GM04504 (cell line): ENCODE measurements at places on chromosomes 1 and 21.

- DNase-seq: no peak
These were observed 64.0 kb downstream of the DHRS3 start for GRCh38 chr1:12553963-12554362.

DNA sequence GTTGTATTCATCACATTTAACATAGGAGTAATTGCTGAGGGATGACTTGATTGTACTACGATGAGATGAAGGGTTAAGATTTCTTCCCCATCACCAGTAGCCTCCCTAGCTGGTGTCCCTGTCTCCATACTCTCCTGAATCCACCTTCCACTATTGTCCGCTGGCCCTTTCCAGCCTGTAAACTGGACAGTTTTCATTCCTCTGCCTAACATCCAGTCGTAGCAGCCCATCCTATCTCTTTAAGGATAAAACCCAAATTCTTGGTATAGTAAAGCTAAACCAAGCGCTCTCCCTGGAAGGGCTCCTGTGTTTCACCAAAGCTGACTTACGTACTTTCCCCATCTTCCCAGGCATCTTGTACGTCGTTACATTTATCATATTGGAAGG, 670 bp downstream of the COX20 start:
- no peak for DNase-seq

- DNase-seq: no peak
These were observed 448.3 kb upstream of the NFIA start for GRCh38 chr1:60634106-60634505.

DNA sequence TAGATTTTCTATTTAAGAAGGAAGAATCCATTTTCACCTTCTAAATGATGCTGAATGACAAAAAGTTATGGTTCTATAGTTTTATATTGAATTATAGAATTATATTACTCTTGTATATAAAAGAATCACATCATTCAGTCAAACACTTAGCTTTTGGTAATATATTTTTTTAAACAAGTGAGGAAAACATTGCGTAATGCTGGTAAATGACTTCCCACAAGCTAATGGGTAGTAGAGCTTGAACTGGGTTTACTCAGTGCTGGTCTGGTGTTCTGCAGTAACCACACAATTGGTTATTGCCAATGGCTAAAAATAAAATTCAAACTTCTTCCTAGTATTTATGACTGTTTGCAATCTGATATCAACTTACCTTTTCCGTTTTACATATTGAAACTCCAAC, 10.6 kb upstream of the GIPC2 start:
- no peak for DNase-seq

GRCh38 chr1:71762514-71763255, 519.7 kb downstream of the NEGR1 start:
- DNase-seq: no peak

- peak; percentile 24 for DNase-seq
These were observed 358.8 kb downstream of the DPYD start for GRCh38 chr1:97562081-97562480.

- peak; percentile 89 for DNase-seq
These were observed 116.3 kb downstream of the NAV1 start for GRCh38 chr1:201655243-201655642.

- DNase-seq: no peak
These were observed 698 bp upstream of the UCK2 start for GRCh38 chr1:165826565-165827267.

DNA sequence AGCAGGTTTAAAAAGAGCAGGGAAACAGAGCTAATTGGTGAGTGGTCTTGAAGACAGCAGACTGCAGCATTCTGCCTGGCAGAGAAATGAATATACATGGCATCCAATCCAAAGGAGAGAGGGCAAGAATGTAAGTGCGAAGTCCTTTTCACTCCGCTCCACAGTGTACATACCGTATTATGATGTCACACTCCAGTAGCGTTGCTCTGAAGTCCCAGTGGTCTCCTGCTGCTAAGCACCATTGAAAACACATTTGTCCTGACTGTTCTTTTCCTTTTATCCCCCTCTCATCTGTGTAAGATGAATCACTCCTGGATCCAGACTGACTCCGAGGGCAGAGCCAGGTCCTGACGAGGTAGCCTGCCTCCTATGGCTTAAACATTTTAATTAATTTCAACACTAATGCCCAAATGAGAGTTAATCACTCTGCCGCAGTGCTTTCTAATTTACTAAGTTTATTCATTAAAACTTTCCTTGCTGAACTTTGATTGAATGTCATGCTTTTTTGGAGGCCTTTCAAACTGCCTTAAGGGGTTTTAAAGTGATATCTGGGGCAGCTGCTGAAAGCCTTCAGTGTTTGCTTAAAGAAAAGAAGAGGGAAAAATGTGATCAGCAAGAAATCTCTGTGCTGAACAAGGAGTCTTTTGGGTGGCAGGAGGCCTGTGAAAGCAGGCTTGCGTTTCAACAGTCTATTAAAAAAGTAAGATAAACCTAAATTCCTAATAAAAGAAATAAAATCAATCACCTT, 227.2 kb downstream of the ATG4C start:
- no peak for DNase-seq

GRCh38 chr1:38135625-38136414, 89.2 kb upstream of the POU3F1 start:
- DNase-seq: no peak

- no peak for DNase-seq
These were observed 320.4 kb downstream of the RPS6KC1 start for GRCh38 chr1:213371525-213371846.

- DNase-seq: no peak
These were observed 1.9 kb upstream of the MAD2L2 start for GRCh38 chr1:11682799-11683198.

DNA sequence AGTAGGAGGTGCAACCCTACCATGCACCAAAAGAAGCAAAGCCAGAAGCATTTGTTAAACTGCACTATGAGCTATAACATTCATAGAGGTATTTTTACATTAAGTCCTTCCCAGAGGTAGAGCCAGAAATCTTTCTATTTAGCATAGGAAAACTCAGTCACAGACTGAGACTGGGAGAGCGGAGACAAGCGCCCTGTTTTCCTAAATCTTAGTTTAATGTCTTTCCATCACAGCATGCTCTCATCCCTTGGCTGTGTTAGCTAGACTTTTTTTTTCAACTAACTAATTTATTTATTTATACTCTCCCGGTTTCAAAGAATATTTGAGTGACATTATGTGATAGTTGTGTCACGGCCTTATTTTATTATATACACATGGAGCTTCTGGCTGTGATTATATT, 304.1 kb downstream of the LMX1A start:
- no peak for DNase-seq

- DNase-seq: no peak
These were observed 3.0 kb downstream of the LDLRAD2 start for GRCh38 chr1:21814981-21815582.

DNA sequence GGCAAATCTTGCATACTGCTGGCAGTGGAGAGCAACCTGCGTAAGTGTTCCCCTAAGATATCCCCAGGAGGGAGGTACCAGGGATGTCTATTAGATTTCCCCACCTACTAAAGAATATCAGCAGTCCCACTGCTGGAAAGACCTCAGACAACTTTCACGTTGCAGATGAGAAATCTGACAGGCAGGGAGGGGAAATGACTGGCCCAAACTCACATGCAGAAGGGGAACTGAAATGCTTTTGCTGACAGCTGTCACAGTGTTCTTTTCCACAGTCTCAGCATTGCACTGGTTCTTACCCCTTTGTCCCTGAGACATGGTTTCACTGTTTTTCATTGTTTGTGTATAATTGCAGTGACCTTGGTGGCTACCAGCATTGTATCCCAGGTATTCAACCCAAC, 84.8 kb upstream of the ATP1A1 start:
- DNase-seq: no peak

DNA sequence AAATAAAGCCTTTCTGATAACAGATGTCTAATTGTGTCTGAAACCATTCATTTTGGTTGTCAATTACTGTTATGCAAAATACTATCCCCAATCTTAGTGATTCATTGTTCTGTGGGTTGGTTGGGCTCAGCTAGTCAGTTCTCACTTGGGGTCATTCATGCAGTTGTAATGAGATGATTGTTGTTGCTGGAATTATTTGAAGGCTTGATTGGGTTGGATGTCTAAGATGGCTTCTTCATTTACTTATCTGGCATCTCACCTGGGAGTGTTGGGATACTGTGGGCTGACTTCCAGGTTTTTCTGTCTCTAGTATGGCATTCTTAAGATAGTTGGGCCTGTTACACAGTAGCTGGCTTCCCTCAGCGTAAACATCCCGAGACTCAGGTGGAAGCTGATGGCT, 217.8 kb upstream of the B3GALT2 start:
- DNase-seq: no peak

DNA sequence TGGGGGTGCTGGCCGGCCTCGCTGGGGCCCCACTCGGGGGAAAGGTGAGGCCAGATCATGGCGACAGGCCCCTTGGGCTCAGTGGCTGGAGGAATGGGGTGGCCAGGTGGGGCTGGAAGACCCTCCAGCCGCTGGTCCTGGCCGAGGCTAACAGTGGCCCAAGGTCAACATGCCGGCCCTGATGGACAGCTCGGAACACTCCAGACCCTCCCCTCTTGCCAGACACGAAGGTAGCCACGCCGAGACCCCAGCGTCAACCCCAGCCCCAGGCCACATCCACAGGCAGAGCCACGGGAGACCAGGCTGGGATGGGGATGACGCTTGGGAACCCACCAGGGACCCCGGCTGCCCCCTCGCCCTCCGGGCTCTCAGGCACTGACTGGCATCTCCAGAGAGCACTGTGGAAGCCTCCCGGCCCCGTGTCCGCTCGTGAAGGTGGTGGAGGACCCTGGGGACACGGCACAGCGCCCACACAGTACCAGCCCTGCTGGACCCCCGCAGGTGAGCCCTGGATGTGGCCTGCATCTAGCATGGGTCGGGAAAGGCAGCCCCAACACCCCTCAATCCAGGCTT, 905 bp upstream of the C1QTNF12 start:
- DNase-seq: no peak

DNA sequence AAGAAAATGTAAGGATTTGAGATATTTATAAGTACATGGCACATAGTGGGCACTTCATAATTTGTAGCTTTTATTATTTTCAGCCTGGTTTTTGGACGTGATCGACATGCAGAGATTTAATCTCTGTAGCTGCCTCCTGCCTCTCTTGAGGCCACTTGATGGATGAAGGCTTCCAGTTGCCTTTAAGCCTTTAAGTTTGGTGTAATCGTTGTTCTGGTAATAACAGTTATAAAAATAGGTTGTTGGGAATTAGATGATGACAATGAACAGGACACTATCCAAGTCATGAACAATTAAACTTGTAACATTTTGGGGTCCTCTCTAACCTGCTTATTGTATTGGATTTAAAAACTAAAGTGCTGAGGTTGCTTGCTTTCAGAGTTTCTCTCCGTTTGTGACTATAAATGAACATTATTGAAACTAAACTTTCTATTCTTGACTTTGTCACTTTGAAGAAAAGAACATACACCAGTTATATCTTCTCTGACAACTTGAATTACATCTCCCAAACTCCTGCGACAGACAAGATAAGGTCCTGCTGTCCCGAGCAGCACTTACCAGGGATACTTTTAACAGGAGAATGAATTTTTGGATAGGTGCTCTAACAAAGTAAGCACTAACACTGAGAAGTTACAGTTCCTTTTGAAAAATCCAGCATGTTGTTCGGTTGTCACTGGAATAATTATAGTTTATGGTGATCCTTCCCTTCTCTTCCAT, 295.0 kb downstream of the NFIA start:
- no peak for DNase-seq

DNA sequence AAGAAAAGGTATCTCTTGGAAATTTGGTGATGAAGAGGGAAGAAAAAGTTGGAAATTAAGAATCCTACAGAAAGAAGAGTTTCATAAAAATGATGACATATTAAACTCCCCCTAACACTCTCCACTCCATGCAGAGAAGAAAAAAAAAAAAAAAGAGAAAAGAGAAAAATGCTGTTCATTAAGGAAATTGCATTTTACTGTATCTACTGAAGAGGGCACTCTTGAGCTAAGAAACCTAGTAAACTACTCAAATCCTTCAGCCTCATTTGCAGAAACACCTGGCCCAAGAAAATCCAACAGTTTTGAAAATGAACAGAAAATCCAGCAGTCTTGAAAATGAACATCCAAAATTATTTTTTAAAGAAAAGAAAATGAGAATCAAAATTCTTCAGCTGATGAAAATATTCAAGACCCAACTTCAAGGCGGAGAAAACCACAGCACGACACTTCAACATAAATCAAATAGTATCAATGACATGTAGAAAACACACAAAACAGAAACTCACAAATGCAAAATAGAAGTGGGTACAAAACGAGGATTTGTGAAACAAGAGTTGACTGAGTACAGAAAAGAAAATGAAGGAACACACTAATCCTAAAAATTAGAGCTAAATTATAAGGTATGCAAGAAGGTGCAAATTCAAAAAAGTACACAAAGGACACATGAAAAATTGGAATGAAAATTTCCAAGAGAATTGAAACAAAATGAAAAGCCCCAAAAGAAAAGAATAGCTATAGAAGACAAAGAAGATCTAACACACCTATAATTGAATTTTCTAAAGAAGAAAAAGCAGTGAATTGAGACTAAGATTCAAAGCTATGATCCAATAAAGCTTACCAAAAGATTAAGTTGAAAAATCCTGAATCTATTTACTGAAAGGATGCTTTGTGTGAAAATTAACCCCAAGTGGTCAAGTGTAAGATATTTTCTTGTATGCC, 73.2 kb upstream of the DNAJC6 start:
- peak; percentile 44 for DNase-seq

DNA sequence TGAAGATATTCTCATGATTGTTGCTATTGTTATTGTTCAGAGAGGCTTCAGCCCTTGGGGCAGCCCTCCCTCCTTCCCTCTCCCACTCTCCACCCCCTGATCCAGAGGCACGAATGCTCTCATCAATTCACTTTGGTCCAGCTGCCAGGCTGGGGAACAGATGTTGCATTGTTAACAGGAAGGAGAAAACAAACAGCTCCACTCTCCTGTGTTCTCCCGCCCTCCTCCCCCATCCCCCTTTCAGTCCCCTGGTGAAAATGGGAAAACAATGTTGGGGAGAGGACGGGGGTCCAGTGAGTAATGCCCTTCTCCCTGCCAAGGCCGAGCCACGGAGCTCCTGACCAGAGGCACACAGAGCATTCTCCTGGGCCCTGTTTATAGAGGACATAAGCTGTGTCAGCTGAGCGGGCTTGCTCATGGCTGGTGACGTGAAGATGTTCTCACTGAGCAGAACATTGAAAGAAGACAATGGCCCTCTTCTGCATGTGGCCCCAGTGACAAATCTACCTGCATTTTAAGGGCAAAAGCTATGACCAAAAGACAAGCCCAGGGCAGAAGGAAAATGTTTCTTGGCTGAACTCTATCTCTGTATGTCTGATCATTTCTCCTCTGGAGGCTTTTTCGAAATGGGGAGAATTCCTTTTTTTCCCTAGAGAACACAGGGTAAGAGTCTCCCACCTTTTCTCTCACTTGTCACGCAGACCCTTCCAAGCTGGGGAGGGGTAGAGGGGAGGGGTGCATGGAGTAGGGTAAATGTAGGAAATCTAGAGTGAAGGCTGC, 111.7 kb downstream of the GLUL start:
- DNase-seq: no peak
